ENCODE measurements at places on chromosomes 7 and 10.

DNA sequence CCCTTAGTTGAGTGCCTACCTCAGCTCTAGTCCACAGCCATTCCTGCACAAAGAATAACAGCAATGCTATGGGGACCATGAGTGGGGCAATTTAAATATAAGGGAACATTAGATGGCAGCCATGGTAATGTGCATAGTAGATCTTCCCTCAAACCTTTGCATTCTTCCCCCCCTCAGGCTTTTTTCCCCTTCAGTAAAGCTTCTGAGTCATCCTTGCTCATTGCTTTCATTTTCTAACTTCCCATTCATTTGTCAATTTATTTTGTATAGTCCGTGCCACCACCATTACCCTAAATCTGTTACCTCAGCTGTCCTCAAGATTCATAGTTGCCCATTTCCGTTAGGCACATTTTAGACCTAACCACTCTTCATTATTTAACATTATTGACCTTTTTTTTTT is 10.7 kb downstream of the HECTD2 start:
- no peak for DNase-seq

- DNase-seq = no peak
These were observed 106.6 kb downstream of the FAS start for GRCh38 chr10:89097226-89097625.

DNA sequence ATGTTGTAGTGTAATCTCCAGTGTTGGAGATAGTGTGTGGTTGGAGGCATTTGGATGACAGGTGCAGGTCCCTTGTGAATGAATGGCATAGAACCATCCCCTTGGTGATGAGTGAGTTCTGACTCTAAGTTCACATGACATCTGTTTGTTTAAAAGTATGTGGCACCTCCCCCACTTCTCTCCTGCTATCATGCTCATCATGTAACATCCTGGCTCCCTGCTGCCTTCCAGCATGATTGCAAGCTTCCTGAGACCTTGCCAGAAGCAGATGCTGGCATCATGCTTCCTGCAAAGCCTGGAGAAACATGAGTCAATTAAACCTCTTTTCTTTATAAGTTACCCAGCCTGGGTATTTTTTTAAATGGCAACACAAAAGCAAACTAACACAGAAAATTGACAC is 499.0 kb upstream of the SEMA3D start:
- no peak for DNase-seq

DNA sequence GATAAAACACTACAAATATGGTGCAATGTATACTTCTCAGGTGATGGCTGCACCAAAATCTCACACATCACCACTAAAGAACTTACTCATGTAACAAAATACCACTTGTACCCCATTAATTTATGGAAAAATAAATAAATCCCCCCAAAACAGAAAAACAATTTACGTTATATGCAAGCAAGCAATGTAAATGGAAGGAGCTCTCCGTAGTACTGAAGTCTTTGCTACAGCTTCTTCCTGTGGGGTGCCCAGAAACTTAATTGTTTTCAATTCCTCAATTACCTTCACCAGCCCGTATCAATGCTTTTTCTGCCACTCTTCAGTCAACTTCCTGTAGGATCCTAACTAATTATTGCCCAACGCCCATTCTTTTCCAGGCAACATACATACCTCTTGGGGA is 138.1 kb downstream of the RELN start:
- DNase-seq = no peak

- no peak for DNase-seq
These were observed 114.7 kb upstream of the EGFR start for GRCh38 chr7:54904130-54904529.

GRCh38 chr10:32411797-32412498 is 34.0 kb upstream of the CCDC7 start:
- DNase-seq = no peak

DNA sequence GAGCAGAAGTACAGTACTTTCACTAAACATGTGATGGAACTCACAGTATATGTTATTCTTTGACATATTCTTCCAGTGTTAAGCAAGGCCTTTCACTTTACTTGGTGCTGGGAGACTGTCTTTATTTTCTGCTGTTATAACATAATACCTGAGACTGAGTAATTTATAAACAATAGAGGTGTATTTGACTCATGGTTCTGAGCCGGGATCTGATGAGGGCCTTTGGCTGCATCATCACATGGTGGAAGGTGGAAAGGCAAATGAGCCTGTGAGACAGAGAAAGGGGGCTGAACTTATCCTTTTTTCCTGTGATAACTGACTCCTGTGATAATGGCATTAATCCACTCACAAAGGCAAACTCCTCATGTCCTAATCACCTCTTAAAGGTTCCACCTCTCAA is 1.4 kb downstream of the SUPV3L1 start:
- no peak for DNase-seq

DNA sequence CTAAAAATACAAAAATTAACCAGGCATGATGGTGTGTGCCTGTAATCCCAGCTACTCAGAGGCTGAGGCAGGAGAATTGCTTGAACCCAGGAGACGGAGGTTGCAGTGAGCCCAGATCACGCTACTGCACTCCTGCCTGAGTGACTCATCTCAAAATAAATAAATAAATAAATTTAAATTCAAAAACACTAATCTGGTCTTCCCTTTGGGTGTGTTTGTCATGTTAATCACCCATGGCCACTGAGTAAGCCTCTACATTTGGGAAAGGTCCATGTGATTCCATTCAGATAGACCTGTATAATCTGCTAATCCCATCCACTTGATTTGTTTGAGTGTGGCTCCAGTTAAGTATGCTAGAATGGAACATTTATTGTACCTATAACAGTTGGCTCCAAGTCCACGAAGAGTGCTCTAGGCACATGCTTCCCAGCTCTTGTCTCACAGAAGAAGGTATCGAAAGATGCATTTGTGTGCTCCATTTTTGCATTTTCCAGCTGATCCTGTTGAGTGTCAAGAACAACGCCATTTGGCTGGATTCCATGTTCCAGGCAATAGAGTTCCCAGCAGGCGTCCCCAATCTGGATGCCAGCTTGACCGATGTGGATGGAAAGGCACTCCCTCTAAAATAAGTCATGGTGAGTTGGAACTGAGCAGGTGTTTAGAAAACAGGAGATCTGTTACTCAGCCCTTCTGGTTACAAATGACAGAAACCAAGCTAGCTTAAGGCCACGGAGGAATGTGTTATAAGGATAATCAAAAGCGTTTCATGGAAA is 4.0 kb downstream of the TUBAL3 start:
- DNase-seq = no peak

GRCh38 chr7:33823913-33824312 is 81.4 kb upstream of the BMPER start:
- DNase-seq = no peak

GRCh38 chr7:78218876-78219275 is 420.3 kb downstream of the PHTF2 start:
- no peak for DNase-seq

DNA sequence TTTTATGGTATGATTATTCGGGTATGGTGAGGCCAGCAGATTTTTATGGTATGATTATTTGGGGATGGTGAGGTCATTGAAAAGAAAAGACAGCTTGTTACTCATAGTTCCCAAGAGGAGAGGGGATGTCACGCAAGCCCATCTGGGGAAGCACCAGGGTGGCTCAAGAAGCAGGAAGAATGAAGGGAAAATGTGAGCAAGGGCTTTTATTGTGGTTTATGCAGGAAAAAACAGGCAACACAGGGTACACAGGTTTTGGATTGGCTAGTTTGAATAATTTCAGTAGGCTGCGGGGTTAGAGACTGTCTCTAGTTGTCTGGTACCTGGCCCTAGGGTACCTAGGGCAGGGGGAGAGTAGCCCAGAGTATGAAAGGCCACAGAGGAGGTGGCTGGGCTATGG is 26.8 kb upstream of the DGKI start:
- DNase-seq = no peak

- no peak for DNase-seq
These were observed 89.4 kb downstream of the TACC2 start for GRCh38 chr10:122078326-122078725.

DNA sequence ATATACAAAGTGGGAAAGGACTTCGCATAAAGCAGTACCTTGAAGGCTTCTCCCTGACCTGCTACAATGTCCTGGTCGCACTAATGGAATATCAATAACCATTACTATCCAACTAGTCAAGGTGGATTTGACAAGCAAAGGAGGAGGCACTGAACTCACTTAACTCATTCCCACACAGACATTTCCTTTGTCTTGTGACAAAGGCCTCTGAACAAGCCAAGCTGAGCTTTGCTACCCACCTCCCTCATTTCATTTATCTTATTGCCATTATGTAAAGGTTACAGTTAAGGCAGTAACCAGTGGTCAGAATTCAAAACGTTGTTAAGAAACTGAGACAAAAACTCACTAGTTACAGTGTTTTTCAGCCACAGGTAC is 7.3 kb downstream of the ELMO1 start:
- DNase-seq = no peak

- no peak for DNase-seq
These were observed 181.7 kb downstream of the PTEN start for GRCh38 chr10:88045096-88045495.

DNA sequence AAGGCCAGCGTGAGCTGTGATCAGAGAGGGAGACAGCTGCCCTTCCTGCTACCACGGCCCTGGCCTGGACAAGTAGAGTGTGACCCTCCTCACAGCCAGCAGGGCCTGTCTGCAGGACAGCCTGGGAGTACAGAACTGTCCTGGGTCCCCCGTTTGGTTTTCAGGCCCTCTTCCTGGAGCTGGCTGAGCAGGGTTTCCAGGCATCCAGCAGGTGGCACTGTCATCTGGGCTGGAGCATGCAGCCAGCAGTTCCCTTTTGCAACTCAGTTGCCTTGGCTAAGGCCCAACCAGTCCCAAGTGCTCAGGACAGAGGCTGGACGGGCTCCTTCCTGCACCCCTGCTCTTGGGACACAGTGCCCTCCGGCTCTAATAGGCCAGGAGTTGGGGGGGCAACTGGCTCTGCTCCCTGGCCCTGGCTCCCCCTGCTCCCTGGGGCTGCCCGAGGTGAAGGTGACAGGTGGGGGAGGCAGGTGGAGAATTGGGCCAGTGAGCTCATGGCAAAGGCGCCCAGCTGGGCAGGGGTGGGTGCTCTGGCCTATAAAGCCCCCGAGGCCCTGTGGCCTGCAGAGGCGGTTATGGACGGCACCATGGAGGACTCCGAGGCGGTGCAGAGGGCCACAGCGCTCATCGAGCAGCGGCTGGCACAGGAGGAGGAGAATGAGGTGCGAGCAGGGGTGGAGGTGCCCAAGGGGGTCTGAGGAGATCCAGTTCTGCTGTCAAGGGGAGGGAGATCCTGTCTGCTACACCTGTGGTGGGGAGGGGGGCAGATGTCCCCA is at the start of gene ANKRD2:
TSS of gene ANKRD2 (plus strand) at position 566 of the 776 bp plus-strand sequence. CDS start at position 576, 10 bp downstream.
- DNase-seq = no peak

DNA sequence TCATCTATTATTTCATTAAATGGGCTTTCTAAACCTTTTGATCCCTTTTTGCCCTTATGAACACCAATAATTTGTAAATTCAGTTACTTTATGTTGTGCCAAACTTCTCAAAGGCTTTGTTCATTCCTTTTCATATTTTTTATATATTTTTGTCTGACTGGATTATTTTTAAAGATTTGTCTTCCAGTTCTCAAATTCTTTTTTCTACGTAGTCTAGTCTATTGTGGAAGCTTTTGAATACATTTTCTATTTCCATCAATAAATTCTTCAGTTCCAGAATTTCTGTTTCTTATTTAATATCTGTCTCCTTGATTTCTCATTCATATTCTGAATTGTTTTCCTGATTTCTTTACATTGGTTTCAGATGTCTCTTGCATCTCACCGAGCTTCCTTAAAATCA is 108.2 kb downstream of the CTNNA3 start:
- DNase-seq = no peak

GRCh38 chr7:100965723-100966541 is 3.4 kb upstream of the MUC12 start:
- DNase-seq = no peak

GRCh38 chr7:24241206-24241605 is 42.8 kb upstream of the NPY start:
- DNase-seq = no peak

All from NCI-H510A (cell line).